ENCODE measurements at places on chromosomes 5 and 9. TPM values are rescaled to one million over a fixed set of nuclear protein-coding genes. Genes with fewer than 3 reads are reported as not detected.

The PRKAA1 gene
- 37.9 TPM for total RNA-seq

The C5orf34 gene
- 5.1 TPM for total RNA-seq

The CAMK2A gene
- 0.91 TPM for total RNA-seq

The DRD1 gene
- 0.51 TPM for total RNA-seq

The NOXA1 gene
- total RNA-seq = 1.7 TPM

The CAPSL gene
- total RNA-seq = not detected

The PHF24 gene
- 0.21 TPM for total RNA-seq

The CCDC180 gene
- 0.57 TPM for total RNA-seq

The TMC1 gene
- 0.20 TPM for total RNA-seq

Measured in A549 treated with RU486 at 1 μM for 4 hours (cell line).